Pulmonary artery endothelial cell (primary cell): ENCODE measurements at places on chromosomes 7 and 10. TPM values are rescaled to one million over a fixed set of nuclear protein-coding genes. Genes with fewer than 3 reads are reported as not detected.

CALY gene
- total RNA-seq: not detected in 2 replicates

DNA sequence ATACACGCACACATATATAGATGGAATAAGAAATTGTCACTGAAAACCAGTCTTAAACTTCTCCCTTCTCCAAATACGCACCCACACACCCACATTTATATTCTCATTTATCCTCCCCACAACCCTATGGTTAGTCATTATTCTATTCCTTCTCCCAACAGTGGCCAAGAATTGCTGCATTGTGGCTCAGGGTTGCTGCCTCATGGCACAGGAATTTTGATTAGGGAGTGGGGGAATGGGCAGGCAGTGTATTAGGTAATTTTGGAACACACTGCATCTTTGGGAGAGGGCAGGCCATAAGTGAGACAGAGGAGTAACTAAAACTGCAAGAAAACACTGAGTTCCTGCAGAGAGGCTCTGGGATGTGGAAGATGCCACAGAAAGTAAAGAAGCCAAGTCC, 35.7 kb downstream of the NAPEPLD start:
- DNase-seq: no peak

DNA sequence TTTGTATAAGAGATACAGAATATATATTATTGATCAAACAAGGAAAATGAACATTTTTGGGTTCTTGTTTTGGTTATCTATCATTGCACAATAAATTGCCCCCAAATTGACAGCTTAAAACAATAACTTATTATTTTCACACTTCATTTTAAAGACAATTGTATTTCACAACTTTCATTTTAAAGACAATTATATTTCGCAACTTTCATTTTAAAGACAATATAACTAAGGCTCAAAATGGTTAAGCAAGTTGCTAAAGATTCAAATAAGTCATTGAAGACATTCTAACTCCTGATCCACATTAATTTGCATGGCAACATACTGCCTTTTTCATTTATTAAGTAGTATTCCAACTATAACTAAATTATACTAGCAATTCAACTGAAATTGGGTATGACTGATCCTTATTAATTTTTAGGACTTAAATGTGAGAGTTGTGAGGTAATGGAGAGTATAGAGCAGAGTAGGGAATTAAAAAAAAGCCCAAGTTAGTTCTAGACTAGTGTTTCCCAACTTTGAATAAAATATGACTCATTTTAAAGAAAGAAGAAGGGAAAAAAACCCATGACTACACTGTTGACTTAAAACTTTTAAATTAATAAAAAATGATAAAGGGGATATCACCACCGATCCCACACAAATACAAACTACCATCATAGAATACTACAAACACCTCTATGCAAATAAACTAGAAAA, 9.9 kb upstream of the STEAP2 start:
- no peak for DNase-seq

DNA sequence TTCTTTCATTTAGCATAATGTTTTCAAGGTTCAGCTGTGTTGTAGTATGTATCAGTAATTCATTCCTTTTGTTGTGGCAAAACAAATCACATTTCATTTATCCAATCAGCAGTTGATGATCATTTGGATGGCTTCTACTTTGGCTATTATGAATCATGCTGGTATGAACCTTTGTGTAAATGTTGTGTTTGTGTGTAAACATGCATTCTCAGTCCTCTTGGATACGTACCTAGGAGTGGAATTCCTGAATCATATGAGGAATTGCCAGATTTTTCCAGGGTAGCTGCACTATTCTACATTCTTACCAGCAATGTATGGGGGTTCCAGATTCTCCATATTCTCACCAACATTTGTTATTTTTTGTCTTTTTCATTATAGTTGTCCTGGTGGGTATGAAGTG, 578.5 kb upstream of the MKI67 start:
- DNase-seq: no peak

- DNase-seq: no peak
These were observed 318.1 kb upstream of the MYO3A start for GRCh38 chr10:25615926-25616325.

ST8SIA6 gene
- total RNA-seq: 0.53 and 0.79 TPM in 2 replicates

- DNase-seq: no peak
These were observed 21.8 kb downstream of the AKR1E2 start for GRCh38 chr10:4847561-4848355.

CYP3A7 gene
- total RNA-seq: not detected in 2 replicates

DNA sequence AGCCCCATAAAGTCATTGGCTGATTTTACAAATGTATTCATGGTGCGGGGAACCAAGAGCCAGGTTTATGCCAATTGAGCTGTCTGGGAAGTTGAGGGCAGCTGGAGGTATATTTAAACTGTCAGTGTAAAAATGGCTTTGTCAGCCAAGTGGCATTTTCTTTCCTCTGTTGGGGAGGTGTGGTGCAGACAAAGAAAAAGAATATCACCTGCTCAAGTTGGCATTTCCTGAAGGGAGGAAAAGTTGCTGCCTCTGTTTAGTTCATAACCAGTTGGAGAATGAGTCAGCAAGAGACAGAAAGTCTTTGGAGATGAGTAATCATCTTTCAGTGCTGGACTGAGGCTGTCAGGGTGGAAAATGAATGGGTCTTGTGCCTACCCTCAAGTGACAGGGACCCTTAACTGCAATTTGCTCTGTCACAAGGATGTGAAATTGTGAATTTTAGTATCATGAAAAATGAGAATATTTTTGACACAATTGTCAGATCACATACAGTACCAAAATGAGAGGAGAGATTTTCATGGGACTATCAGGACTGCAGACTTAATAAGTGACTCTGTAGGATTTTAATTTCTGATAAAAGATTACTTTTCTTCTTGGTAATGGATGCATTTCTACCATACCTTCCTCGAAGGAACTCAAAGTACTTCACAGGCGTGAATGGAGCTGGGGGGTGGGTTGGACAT, 137.3 kb downstream of the ANLN start:
- peak; percentile 8 for DNase-seq

GRCh38 chr7:32569388-32570289, 74.3 kb downstream of the AVL9 start:
- DNase-seq: no peak

RTKN2 gene
- 0.49 and 0.92 TPM in 2 replicates for total RNA-seq

DNA sequence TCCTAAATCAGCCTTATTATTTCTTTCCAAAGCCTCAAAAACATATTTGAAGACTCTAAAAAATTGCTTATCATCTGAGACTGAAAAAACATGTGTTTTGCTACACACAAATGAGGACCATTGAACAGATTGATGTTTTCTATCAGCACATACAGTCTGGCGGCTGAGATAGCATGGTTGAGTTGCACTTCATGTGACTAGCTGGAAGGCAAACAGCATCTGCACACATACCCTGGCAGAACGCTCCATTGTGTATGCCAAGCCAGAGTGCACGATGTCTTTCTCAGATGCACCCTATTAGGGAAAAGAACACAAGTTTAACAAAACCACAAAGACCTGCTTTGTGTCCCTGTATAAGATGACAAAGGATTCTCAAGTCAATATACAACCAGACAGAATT, 33.0 kb downstream of the FAM25A start:
- DNase-seq: no peak

GRCh38 chr10:70504521-70505358, 26.2 kb downstream of the PALD1 start:
- DNase-seq: no peak

DNA sequence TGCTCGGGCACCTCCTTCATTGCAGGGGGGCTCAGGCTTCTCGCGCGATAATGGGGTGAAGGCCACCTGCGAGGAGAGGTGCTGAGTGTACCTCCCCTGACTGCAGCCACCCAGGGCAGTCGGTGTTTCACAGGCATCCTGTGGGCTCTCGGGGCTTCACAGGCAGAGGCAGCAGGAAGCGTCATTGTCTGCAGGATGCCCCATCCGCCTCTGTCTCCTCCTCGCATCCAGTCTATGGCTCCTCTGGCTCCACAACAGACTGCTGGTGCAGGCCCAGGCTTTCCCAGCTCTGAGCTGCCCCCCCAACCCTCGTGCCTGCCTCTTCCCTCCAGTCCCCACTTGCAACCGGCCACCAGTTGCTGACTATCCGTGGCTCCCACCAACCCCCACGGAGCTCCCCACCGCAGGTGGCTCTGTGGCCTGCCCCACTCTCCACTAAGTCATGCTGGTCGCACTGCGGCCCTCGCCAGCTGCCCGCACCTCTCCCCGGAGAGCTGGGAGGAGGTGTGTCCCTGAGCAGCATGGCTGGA, 36.5 kb downstream of the CAMK2B start:
- DNase-seq: no peak

GRCh38 chr10:3935933-3936359, 150.9 kb upstream of the KLF6 start:
- peak; percentile 85 for DNase-seq

- peak; percentile 56 for DNase-seq
These were observed 42.8 kb upstream of the GNA12 start for GRCh38 chr7:2886900-2887299.

DNA sequence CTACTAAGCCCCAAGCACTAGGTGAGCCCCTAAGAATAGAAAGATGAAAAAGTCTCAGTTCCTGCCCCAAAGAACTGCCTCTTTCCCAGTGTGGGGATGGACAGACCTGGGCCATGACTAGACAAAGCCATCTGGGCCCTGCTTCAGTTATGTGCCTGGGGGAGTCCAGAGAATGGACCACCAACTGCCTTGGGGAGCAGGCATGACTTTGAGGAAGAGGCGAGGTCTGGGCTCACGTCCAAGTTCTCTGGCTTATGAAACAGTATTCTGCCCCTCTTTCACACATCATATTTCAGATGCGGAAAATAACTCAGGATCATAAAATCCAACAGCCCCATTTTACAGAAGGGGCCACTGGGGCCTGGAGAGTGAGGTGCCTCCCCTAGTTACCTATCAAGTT, 80.3 kb downstream of the PLXNA4 start:
- DNase-seq: no peak

INMT gene
- not detected in 2 replicates for total RNA-seq

SFR1 gene
- total RNA-seq: 10.3 and 13.3 TPM in 2 replicates

TFPI2 gene
- 16.4 and 79.2 TPM in 2 replicates for total RNA-seq

ARHGEF35 gene
- total RNA-seq: 0.40 and 0.88 TPM in 2 replicates

- no peak for DNase-seq
These were observed 7.5 kb downstream of the SFXN2 start for GRCh38 chr10:102721954-102722353.

- DNase-seq: no peak
These were observed 5.9 kb downstream of the GRID1 start for GRCh38 chr10:86360657-86361056.
